Large intestine (tissue), 12 donors: ENCODE measurements at places on chromosomes 3 and 15.

- no peak overlapping the region for H3K4me3 ChIP-seq
- H3K27me3 ChIP-seq = no peaks in the 10 kb centered on the region
- peak; percentile 82 for DNase-seq
- no peaks in the 10 kb centered on the region for H3K36me3 ChIP-seq
These were observed 304.4 kb upstream of the TGFBR2 start for GRCh38 chr3:30302027-30302426.

DNA sequence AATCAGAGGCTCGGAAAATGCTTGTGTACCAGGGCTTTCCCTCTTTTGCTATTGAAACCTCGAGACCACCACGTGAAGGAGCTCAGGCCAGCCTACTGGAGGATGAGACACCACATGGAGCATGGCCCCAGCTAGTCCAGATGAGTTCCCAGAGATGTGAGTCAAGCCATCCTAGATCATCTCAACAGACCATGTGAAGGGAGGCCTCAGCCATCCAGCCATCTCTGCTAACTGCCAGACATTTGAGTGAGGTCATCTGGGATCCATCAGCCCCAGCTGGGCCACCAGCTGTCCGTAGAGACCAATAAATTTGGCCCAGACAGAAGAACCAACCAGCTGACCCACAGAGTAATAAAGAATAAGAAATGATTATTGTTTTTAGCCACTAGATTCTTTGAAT is 62.8 kb upstream of the PROK2 start:
- no peaks in the 10 kb centered on the region for H3K4me1 ChIP-seq
- no peak overlapping the region for H3K27ac ChIP-seq
- H3K27me3 ChIP-seq = peaks cover 8% of the 10 kb centered on the region
- no peaks in the 10 kb centered on the region for H3K36me3 ChIP-seq
- no peak overlapping the region for H3K4me3 ChIP-seq

- DNase-seq = no peak
- H3K4me3 ChIP-seq = no peak overlapping the region
- no peaks in the 10 kb centered on the region for H3K36me3 ChIP-seq
- H3K27me3 ChIP-seq = no peaks in the 10 kb centered on the region
- no peak overlapping the region for H3K27ac ChIP-seq
These were observed 118.4 kb upstream of the TMC3 start for GRCh38 chr15:81492331-81492968.

DNA sequence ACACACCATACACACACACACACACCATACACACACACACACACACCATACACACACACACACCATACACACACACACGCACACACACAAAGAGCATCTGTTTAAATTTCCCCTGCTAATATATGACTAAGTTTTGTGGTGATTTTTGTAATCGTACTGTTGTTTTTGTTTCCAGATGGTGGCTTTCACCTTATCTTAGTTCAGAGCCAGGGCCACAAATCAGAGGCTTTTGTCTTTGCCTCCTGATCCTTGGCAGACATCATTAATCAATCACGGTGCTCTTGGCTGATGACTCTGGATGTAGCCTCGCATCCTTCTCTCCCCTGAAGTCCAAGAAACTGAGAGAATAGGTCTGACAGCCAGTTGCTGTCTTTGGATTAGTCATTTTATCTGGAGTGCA is 52.1 kb downstream of the EDEM1 start:
- no peak overlapping the region for H3K4me3 ChIP-seq
- no peaks in the 10 kb centered on the region for H3K4me1 ChIP-seq
- no peak for DNase-seq
- H3K27me3 ChIP-seq = no peaks in the 10 kb centered on the region

DNA sequence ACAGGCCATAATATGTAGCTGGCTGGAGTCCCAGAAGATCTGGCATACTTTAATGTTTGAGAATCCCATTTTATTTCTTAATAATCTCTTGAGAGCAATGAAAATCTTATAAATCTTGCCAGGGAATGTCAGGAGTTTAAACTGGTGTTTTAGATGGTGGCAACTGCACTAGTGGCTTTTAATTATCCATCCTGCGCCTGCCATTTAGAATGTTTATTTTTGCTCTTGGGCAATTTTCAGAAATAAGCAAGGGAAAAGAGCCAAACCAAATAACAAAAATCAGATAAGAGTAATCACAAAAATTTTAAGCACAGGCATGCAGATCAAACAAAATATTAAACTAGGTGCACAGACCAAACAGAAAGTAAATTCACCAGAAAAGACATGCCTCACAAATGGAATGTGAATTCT is 41.9 kb upstream of the UBP1 start:
- no peaks in the 10 kb centered on the region for H3K4me1 ChIP-seq
- DNase-seq = no peak
- no peak overlapping the region for H3K4me3 ChIP-seq
- no peaks in the 10 kb centered on the region for H3K36me3 ChIP-seq

DNA sequence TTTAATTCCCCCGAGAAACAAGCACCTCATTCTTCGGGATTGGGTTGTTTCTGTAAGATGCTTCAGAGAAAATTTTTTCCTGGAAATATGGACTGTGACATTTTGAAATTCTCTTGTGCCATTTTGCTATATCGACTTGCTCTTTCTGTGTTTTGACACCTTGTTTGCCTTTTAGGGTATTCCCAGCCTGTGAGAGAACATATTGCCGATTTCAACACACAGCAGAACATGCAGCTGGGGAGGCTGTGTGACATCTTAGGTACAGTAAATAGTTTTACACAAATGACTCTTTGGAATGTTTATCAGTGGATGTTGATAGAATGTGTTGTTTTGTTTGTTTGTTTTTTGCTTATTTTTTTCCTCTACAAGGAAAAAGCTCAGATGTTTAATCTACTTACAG is 130.2 kb downstream of the IQCH start:
- DNase-seq = no peak
- H3K27me3 ChIP-seq = peaks cover 2% of the 10 kb centered on the region
- no peaks in the 10 kb centered on the region for H3K36me3 ChIP-seq
- H3K27ac ChIP-seq = no peak overlapping the region

DNA sequence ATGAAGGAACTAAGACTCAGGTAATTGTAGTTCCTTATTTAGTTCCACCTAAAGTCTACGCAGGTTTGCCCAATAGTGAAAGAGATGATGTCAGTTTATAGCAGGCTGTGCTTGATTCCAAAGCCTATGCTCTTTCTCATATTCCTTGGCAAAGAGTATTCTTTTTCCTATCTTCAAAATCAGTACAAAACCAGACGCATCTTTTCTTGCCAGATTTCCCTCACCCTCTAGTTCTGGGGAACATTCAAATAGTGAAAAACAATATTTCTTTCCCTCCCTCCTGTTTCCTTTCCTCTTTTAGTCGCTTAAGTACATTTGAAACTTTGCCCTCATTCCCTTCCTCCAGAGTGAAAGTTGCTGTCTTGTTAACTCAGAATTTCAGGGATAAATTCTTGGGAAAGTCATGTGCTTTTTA is 134.6 kb upstream of the PDZRN3 start:
- DNase-seq = peak; percentile 89
- H3K36me3 ChIP-seq = no peaks in the 10 kb centered on the region
- peak overlapping the region; percentile 86 for H3K27ac ChIP-seq

DNA sequence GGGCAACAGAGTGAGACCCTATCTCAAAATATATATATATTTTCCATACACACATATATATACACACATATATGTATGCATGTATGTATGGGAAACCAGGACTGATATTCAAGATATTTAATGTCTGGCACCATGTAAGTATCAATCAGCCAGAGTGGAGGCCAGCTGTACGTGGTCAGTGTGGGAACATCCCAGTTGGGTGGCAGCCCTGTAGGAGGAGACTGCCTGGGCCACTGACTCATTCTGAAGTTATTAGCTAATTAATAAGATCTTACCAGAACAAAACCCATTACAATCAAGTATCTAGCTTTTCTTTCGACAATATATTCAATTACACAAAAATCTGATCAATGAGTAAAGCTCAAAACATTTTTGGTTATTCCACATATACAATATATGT is 85.1 kb upstream of the OCA2 start:
- peaks cover 43% of the 10 kb centered on the region for H3K36me3 ChIP-seq
- H3K27me3 ChIP-seq = no peaks in the 10 kb centered on the region
- peaks cover 10% of the 10 kb centered on the region for H3K4me1 ChIP-seq
- no peak overlapping the region for H3K4me3 ChIP-seq
- no peak for DNase-seq
